ENCODE measurements at places on chromosomes 11 and 22. TPM values are rescaled to one million over a fixed set of nuclear protein-coding genes. Genes with fewer than 3 reads are reported as not detected.

PHF21B gene
- 0.07 TPM for total RNA-seq

DKK3 gene
- not detected for total RNA-seq

OR4C6 gene
- total RNA-seq = not detected

OR2AT4 gene
- total RNA-seq = not detected

LAYN gene
- 6.4 TPM for total RNA-seq

ACTN3 gene
- 0.07 TPM for total RNA-seq

PDE2A gene
- 0.33 TPM for total RNA-seq

SHANK2 gene
- not detected for total RNA-seq

All from activated CD4-positive, alpha-beta T cell treated with anti-CD3 and anti-CD28 coated beads, Interleukin-2, amount 10 ng/mL, durations not matched to agents 24 days and 14 days (primary cell).